Fibroblast of villous mesenchyme (primary cell): ENCODE measurements at places on chromosomes 7 and 10. TPM values are rescaled to one million over a fixed set of nuclear protein-coding genes. Genes with fewer than 3 reads are reported as not detected.

The CALHM1 gene
- total RNA-seq, result not detected in 2 replicates

The SFRP5 gene
- total RNA-seq, result not detected in 2 replicates

The GPR85 gene
- total RNA-seq, result 2.6 TPM in 2 replicates

The EBF3 gene
- total RNA-seq, result 0.32 and 6.0 TPM in 2 replicates

The EBLN1 gene
- not detected in 2 replicates for total RNA-seq

The CLDN4 gene
- total RNA-seq, result under 0.01 and 0.86 TPM in 2 replicates

The SCRN1 gene
- total RNA-seq, result 74.4 and 113 TPM in 2 replicates

The ZNF239 gene
- 4.2 and 6.5 TPM in 2 replicates for total RNA-seq
